Forelimb muscle (tissue), 1 donor: ENCODE measurements at places on chromosomes 7 and 10. TPM values are rescaled to one million over a fixed set of nuclear protein-coding genes. Genes with fewer than 3 reads are reported as not detected.

GRCh38 chr7:264541-265191 lies 25.3 kb upstream of the FOXL3 start:
- no peak for DNase-seq

- DNase-seq, result no peak
These were observed 622.2 kb downstream of the POM121L12 start for GRCh38 chr7:53657586-53657985.

- peak; percentile 62 for DNase-seq
These were observed 708 bp upstream of the GPR85 start for GRCh38 chr7:113087071-113087998.

- DNase-seq, result no peak
These were observed 520 bp downstream of the MOSPD3 start for GRCh38 chr7:100612730-100613390.

- DNase-seq, result no peak
These were observed 35.1 kb upstream of the DNAH11 start for GRCh38 chr7:21507627-21508343.

GRCh38 chr7:106124186-106124585 lies 12.1 kb upstream of the SYPL1 start:
- no peak for DNase-seq

GRCh38 chr10:21141946-21142492 lies 244.9 kb upstream of the NEBL start:
- no peak for DNase-seq

Gene INSYN2A
- 1.1 TPM for polyA plus RNA-seq
